Activated naive CD4-positive, alpha-beta T cell (primary cell): ENCODE measurements at places on chromosomes 5 and 9.

GRCh38 chr5:69170495-69170894 is 3.5 kb downstream of the CCNB1 start:
- DNase-seq: no peak

DNA sequence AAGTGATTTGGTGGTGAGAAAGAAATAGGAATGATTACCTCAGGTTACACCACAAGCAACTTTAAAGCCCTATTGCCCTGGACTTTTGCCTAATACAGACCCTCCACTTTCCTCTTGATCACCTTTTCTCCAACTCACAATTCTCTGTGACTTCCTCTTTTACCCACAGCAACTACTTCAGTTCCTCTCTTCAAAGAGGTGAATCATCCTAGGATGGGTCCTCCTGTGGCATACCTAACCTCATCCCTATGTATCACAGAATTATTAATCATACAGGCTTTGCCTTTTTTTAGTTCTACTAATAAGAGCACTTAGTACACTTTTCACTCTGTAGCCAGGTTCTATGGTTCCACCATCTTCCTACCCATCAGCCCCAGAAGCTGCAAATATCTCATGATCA is 19.6 kb upstream of the INSL6 start:
- DNase-seq: no peak

DNA sequence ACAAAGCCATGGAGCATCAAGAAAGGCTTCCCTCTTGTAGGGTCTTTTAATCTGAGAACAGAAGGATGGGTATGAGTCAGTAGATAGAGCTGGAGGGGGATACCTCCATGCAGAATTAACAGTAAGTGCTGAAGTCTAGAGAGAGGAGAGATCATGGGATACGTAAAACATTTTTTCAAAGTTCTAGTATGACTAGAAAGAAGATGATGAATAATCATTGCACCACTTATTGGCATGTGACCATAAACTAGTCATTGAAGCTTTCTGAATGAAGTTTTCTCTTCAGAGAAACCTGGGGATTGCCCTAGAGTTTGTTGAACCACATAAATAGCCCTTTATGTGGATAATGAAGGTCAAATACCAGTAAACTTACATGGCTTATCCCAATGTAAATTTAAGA is 48.6 kb upstream of the PTPRD start:
- no peak for DNase-seq

- DNase-seq: no peak
Observed at GRCh38 chr9:136083558-136084062, 11.5 kb downstream of the NACC2 start.

- DNase-seq: no peak
Observed at GRCh38 chr5:127061956-127062355, 11.3 kb downstream of the C5orf63 start.

DNA sequence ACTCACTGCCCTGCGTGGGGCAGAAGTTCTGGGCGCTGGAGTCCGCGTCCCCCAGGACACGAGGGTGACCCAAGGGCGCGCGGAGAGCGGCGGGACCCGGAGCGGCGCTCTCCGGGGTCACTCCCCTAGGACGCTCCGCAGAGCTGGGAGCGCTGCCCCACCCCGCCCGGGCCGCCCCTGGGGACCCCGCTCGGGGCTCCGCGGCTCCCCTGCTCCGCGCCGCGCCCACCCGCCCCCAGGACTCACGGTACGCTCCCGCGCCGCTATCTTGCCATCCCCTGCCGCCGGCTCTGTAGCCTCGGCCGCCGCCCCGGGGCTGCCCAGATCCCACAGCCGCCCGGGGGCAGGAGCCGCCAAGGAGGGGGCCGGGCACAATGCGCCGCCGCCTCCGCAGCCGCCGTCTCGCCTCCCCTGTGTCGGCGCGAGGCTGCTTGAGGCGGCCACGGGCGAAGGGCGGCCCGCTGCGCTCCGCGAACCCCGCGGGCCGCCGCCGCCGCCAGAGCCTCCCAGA is 303 bp downstream of the LIFR start:
- no peak for DNase-seq

- no peak for DNase-seq
Observed at GRCh38 chr9:91735049-91735448, 215.0 kb downstream of the ROR2 start.
